ENCODE measurements at places on chromosomes 6 and 20. TPM values are rescaled to one million over a fixed set of nuclear protein-coding genes. Genes with fewer than 3 reads are reported as not detected.

DNA sequence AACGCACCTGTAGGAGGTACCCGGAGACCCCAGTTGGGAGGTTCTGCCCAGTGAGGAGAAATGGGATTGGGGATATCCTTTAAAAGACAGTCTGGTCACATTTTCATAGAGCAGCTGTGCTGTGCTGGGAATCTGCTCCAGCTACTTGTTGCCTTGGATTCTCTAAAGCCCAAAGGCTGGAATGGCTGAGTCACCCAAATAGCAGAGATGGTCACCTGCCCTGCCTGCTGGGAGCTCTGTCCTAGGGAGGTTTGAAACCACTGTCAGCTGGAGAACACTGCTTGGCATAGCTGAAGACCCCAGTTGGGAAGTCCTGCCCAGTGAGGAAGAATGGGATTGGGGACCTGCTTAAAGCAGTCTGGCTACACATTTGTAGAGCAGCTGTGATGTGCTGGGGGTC lies 34.8 kb upstream of the TFB1M start:
- H3K4me1 ChIP-seq = no peaks in the 10 kb centered on the region
- DNase-seq = no peak
- H3K27me3 ChIP-seq = no peaks in the 10 kb centered on the region
- H3K4me3 ChIP-seq = no peak overlapping the region
- H3K27ac ChIP-seq = no peak overlapping the region

The ADGRF5 gene
- 0.04 TPM for total RNA-seq

DNA sequence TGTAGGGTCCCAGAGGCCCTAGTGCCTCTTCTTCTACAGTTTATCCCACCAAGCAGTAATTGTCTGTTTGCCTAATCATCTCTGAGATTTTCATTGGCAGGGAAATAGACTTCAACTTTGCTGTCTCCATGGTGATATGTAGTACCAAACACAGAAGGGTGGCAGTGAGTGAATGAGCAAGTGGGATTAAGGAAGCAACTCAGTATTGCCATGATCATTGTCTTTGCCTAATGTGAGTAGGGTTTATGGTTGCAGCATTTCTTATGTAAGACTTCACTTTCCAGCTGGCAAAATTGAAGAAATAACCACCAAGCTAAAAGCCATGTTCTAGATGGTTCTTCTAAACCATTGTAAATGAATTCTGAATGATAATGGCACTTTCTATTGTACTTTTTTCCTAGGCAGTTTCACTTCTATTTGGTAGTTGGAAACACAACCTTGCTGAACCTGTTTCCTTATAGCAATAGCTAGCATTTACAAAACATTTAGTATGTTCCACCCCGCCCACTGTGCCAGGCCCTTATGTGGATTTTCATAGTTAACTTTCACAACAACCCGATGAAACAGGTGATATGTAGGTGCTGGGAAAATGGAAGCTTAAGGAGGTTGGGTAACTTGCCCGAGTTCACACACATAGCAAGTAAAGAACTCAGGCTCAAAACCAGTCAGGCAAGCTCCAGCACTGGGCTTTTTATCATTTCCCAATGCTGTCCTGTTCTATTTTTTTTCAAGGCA lies 32.0 kb downstream of the ZC2HC1B start:
- no peak for DNase-seq
- H3K4me3 ChIP-seq = no peak overlapping the region
- H3K36me3 ChIP-seq = no peaks in the 10 kb centered on the region

DNA sequence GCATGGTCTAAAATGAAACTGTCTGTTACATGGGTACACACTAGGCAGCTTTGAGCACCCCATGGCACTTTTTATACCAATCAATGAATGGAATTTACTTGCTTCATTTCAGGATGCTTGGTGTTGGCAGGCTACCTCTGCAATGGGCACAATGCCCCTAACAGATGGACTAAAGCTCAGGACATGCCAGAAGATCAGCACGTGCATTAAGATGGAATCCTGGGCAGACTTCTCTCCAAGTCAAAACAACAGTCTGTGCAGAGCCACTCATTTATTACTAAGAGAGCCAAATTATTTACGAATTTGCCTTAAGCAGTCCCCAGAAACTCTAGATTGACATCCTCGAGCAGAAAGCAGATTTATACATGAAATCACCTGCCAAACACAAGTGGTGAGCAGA lies 55.8 kb upstream of the SCML4 start:
- H3K4me3 ChIP-seq = no peak overlapping the region
- no peak overlapping the region for H3K27ac ChIP-seq
- no peak for DNase-seq
- H3K27me3 ChIP-seq = no peaks in the 10 kb centered on the region
- H3K36me3 ChIP-seq = peaks cover 19% of the 10 kb centered on the region

GRCh38 chr20:5735845-5736510 lies 14.2 kb upstream of the SHLD1 start:
- H3K27ac ChIP-seq = no peak overlapping the region
- no peak for DNase-seq
- no peak overlapping the region for H3K4me3 ChIP-seq

The SIRPD gene
- total RNA-seq = not detected

GRCh38 chr20:59566631-59567524 lies 37.5 kb upstream of the PHACTR3 start:
- H3K4me1 ChIP-seq = peaks cover under 1% of the 10 kb centered on the region
- no peak overlapping the region for H3K4me3 ChIP-seq
- no peak overlapping the region for H3K27ac ChIP-seq
- H3K36me3 ChIP-seq = no peaks in the 10 kb centered on the region
- peaks cover 30% of the 10 kb centered on the region for H3K27me3 ChIP-seq
- no peak for DNase-seq

The FAM50B gene
- total RNA-seq = 2.8 TPM

- no peak for DNase-seq
- H3K27me3 ChIP-seq = no peaks in the 10 kb centered on the region
- H3K27ac ChIP-seq = no peak overlapping the region
Measured at GRCh38 chr6:109015176-109015575, 79.5 kb downstream of the SESN1 start.

The WFDC12 gene
- not detected for total RNA-seq

GRCh38 chr20:10022625-10023024 lies 12.2 kb upstream of the ANKEF1 start:
- no peaks in the 10 kb centered on the region for H3K36me3 ChIP-seq
- no peak overlapping the region for H3K4me3 ChIP-seq
- no peaks in the 10 kb centered on the region for H3K4me1 ChIP-seq
- H3K27ac ChIP-seq = no peak overlapping the region
- H3K27me3 ChIP-seq = no peaks in the 10 kb centered on the region

GRCh38 chr20:37990571-37991151 lies 42.6 kb downstream of the TTI1 start:
- peak overlapping the region; percentile 88 for H3K27ac ChIP-seq
- H3K27me3 ChIP-seq = no peaks in the 10 kb centered on the region
- DNase-seq = no peak
- peaks cover 27% of the 10 kb centered on the region for H3K4me1 ChIP-seq
- H3K4me3 ChIP-seq = no peak overlapping the region

- H3K4me1 ChIP-seq = peaks cover 14% of the 10 kb centered on the region
- no peaks in the 10 kb centered on the region for H3K36me3 ChIP-seq
- no peak overlapping the region for H3K4me3 ChIP-seq
- H3K27me3 ChIP-seq = no peaks in the 10 kb centered on the region
- DNase-seq = no peak
Measured at GRCh38 chr6:73558624-73559398, 38.0 kb upstream of the EEF1A1 start.

- no peaks in the 10 kb centered on the region for H3K36me3 ChIP-seq
- H3K4me3 ChIP-seq = no peak overlapping the region
- no peak overlapping the region for H3K27ac ChIP-seq
- H3K4me1 ChIP-seq = no peaks in the 10 kb centered on the region
- H3K27me3 ChIP-seq = no peaks in the 10 kb centered on the region
Measured at GRCh38 chr6:11414176-11414963, 123.2 kb upstream of the TMEM170B start.

- no peak overlapping the region for H3K27ac ChIP-seq
- H3K4me3 ChIP-seq = no peak overlapping the region
- no peaks in the 10 kb centered on the region for H3K27me3 ChIP-seq
- DNase-seq = no peak
- H3K36me3 ChIP-seq = no peaks in the 10 kb centered on the region
Measured at GRCh38 chr20:41786158-41786557, 168.0 kb upstream of the CHD6 start.

GRCh38 chr6:84560436-84561390 lies 203.7 kb downstream of the TBX18 start:
- no peaks in the 10 kb centered on the region for H3K4me1 ChIP-seq
- H3K27me3 ChIP-seq = no peaks in the 10 kb centered on the region
- H3K36me3 ChIP-seq = no peaks in the 10 kb centered on the region

The SRPK1 gene
- total RNA-seq = 74.3 TPM

GRCh38 chr6:41840326-41840725 lies 52.8 kb downstream of the TOMM6 start:
- H3K36me3 ChIP-seq = peaks cover 3% of the 10 kb centered on the region
- DNase-seq = no peak
- H3K4me1 ChIP-seq = no peaks in the 10 kb centered on the region
- no peak overlapping the region for H3K27ac ChIP-seq
- H3K27me3 ChIP-seq = no peaks in the 10 kb centered on the region
- H3K4me3 ChIP-seq = no peak overlapping the region

DNA sequence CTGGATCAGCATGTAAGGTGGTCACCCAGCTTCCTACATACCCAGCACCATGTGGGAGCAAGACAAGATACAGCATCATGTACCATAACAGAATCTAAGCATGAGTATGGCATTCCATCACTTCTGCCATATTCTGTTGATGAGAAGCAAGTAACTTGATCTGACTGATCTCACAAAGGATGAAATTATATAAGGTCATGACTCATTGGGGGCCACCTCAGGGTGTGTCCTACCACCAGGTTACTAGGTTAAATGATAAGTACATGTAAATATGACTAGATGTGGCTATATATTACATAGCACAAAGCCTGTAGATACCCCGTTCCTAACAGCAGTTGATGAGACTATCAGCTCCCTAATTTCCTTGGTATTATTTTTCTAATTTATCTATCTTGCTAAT lies 213.1 kb downstream of the DOK5 start:
- no peak overlapping the region for H3K27ac ChIP-seq
- H3K27me3 ChIP-seq = peaks cover 16% of the 10 kb centered on the region
- no peaks in the 10 kb centered on the region for H3K36me3 ChIP-seq
- peaks cover 19% of the 10 kb centered on the region for H3K4me1 ChIP-seq
- DNase-seq = no peak

The TMC2 gene
- total RNA-seq = not detected

- no peak for DNase-seq
- no peak overlapping the region for H3K27ac ChIP-seq
- no peaks in the 10 kb centered on the region for H3K27me3 ChIP-seq
- peaks cover 3% of the 10 kb centered on the region for H3K36me3 ChIP-seq
- H3K4me3 ChIP-seq = no peak overlapping the region
Measured at GRCh38 chr6:51983564-51983963, 103.8 kb downstream of the PKHD1 start.

DNA sequence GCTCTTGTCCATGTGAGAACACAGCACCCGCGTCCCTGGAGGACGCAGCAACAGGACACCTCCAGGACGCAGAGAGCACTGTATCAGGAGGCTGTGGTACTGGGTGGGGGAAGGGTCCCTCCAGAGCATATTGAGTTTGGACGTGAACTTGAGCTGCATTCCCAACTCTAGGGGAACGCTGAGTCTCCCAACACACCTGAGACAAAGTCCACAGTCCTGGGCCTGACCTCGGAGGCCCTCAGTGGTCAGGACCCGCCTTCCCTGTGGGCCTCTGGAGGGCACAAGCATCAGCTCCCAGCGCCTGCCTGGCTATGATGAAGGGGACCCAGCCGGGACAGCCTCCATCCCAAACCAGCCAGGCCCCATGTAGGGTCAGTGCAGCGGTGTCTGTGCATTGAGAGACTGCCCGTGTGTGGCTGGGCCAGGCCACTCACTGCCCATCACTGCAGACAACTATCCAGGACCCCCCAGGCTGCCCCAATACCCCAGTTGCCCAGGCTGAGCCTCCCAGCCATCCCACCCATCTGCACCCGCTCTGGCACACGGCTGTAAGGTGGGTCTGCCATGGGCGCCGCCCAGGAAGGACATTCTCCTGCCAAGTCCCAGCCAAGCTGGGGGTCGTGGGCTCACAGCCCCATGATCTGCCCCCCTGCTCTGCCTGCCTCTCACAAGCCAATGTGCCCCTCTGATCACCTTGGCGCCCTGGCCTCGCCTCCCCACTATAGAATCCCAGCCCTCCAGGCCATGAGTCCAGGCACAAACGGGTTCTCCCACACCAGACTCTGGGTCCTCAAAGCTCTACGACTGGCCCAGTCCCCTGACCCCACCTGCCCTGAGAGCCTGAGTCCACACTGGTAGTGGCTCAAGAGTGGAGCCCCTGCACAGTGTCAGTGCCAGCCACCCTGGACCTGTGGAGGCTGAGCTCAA lies 115.7 kb downstream of the TAF4 start:
- no peak for DNase-seq
- no peak overlapping the region for H3K4me3 ChIP-seq
- no peaks in the 10 kb centered on the region for H3K36me3 ChIP-seq
- H3K4me1 ChIP-seq = no peaks in the 10 kb centered on the region
- no peak overlapping the region for H3K27ac ChIP-seq

The DEFB129 gene
- total RNA-seq = not detected

- H3K27me3 ChIP-seq = no peaks in the 10 kb centered on the region
- no peaks in the 10 kb centered on the region for H3K4me1 ChIP-seq
- peak overlapping the region; percentile 11 for H3K27ac ChIP-seq
- DNase-seq = no peak
Measured at GRCh38 chr20:62885896-62886708, 24.5 kb upstream of the TCFL5 start.

- H3K27me3 ChIP-seq = no peaks in the 10 kb centered on the region
- H3K4me1 ChIP-seq = peaks cover 9% of the 10 kb centered on the region
- peaks cover 11% of the 10 kb centered on the region for H3K36me3 ChIP-seq
- H3K4me3 ChIP-seq = no peak overlapping the region
Measured at GRCh38 chr6:158905277-158905676, 86.1 kb upstream of the EZR start.

GRCh38 chr6:60754879-60755278 lies 1531.1 kb downstream of the KHDRBS2 start:
- H3K4me3 ChIP-seq = no peak overlapping the region
- H3K36me3 ChIP-seq = no peaks in the 10 kb centered on the region
- H3K27me3 ChIP-seq = no peaks in the 10 kb centered on the region
- no peaks in the 10 kb centered on the region for H3K4me1 ChIP-seq
- no peak for DNase-seq

- peak overlapping the region; percentile 56 for H3K4me3 ChIP-seq
- H3K27ac ChIP-seq = peak overlapping the region; percentile 96
- peaks cover 36% of the 10 kb centered on the region for H3K27me3 ChIP-seq
- H3K4me1 ChIP-seq = peaks cover 6% of the 10 kb centered on the region
- no peak for DNase-seq
- no peaks in the 10 kb centered on the region for H3K36me3 ChIP-seq
Measured at GRCh38 chr6:27582928-27583725, 110.2 kb upstream of the ZNF184 start.

DNA sequence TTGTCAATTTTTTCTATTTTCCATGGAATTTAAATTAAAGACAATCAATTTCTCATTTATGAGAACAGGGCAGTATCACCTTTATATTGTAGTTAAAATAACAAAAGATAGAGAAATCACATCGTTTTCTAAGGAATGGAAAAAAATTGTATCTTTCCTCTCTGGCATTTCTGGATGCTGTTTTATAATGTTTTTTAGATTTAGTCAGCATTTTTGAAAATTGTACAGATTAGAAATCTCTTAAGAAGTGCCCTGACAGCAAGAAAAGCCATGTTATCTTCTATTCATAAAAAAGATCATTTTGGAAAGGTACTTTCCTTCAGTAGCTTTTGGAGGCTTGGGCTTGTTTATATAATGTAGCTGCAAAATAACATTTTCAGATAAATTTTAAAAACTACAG lies 116.9 kb downstream of the PLG start:
- no peaks in the 10 kb centered on the region for H3K27me3 ChIP-seq
- H3K27ac ChIP-seq = no peak overlapping the region
- H3K36me3 ChIP-seq = no peaks in the 10 kb centered on the region
- no peak for DNase-seq

GRCh38 chr6:107689951-107690642 lies 134.0 kb downstream of the SCML4 start:
- no peak overlapping the region for H3K4me3 ChIP-seq
- H3K27ac ChIP-seq = no peak overlapping the region
- H3K36me3 ChIP-seq = no peaks in the 10 kb centered on the region
- H3K27me3 ChIP-seq = no peaks in the 10 kb centered on the region
- DNase-seq = no peak

The PEX7 gene
- total RNA-seq = 6.9 TPM
